ENCODE measurements at places on chromosomes 4 and X.
A peak's percentile ranks its signal among the peaks of the same experiment; 100 is the strongest.

DNA sequence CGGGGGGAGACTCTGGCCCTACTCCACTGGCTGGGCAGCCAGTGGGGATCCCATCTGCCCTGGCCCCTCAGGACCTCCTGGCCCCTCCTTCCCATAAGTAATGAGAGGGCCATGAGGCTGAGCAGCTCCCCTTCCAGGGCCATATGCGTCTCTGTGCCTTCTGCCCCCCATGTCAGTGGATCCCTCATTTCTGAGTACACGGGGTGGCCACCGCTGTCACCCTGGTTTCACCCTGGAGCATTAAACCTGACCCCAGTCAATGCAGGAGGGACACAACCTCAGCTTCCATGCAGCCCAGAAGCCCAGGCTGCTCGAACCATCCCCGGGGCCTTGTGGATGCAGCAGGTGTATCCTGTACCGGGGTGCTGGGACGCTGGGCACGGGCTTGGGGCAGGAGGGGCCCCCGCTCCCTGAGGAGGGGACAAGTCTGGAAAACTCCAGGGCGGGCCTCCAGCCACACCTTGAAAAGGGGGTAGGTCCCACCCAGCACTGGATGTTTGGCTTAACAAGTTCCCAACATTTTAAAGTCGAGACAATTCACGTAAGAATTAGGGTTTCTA lies 24.2 kb downstream of the ATP5ME start:
- DNase-seq = no peak

GRCh38 chr4:92733231-92733630 lies 429.5 kb downstream of the GRID2 start:
- no peak for DNase-seq

GRCh38 chrX:70979136-70979762 lies 48.4 kb upstream of the SLC7A3 start:
- no peak for DNase-seq

DNA sequence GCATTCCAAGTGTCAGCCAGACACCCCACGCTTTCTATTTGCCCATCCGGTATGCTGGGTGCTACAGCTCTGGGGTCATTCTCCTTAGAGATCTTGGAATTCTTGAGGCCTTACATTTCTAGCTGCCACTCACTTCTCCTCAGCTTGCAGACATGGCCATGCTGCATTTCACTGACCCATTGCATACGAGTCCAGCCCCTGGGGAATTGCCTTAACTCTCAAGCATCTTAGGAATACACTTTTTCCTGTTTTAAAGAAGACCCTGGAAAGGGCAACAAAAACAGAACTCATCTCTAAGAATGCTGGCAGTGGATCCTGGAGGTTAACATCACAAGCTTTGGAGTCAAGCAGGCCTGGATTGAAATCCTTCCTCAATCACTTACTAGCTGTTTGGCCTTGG lies 122.0 kb upstream of the LNX1 start:
- DNase-seq = no peak

DNA sequence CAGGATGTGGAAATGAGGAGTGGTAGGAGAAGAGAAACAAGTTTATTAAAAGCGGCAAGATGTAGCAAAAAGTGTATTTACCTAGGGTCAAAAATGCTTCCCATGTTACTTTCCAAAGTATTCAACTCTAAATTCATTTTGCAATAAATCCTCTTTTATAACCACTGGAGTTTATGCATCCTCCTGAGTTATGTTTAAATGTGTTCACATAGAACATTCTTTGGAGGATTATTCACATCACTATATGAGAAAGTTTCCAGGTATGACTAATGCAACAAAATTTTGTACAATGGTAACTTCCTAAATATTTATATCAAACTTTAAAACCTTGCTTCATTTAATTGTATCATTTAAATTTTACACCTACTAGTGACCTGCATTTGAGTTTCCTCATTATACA lies 870.6 kb upstream of the SLIT2 start:
- DNase-seq = no peak

DNA sequence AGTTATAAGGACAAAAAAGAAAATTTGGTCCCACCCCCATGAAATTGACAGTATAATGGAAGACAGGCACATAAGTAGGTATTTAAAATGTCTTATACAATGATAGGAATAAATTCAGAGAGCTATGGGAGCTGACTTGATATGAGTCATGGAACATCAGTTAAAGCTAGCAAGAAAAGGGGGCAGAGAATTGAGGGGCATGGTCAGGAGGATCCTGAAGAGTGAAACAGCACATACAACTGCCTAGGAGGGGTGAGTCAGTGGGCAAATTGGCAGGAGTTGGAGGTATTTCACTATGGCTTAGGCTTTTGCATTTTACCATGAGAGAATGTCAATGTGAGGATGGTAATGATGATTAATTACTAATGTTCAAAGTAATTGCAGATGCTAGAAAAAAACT lies 95.4 kb upstream of the BANK1 start:
- no peak for DNase-seq

GRCh38 chr4:152643153-152644035 lies 36.4 kb downstream of the TMEM154 start:
- no peak for DNase-seq

- no peak for DNase-seq
These were observed 55.9 kb upstream of the MTM1 start for GRCh38 chrX:150512461-150512901.

- no peak for DNase-seq
These were observed 756.5 kb upstream of the AGA start for GRCh38 chr4:178198691-178199090.

- DNase-seq = no peak
These were observed 2.9 kb downstream of the TBCK start for GRCh38 chr4:106312997-106313522.

DNA sequence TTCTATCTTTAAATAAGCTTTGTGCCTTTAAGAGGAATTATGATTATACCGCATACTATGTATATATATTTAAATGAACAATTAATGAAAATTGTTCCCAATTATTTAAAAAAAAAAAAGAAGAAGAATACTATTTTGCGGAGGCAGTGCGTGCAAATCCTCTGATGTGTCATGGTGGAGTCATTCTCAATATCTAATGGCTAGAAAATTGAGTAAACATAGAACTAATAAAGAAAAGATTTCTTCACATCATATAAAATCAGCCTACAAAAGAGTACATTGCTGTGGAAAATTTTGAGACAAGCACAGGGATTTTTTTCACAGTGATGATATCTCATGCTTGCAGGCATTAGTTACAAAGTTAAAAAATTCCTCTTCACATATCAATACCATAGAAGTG lies 2.6 kb upstream of the EREG start:
- no peak for DNase-seq

GRCh38 chrX:46792810-46793188 lies 33.9 kb upstream of the SLC9A7 start:
- DNase-seq = no peak

DNA sequence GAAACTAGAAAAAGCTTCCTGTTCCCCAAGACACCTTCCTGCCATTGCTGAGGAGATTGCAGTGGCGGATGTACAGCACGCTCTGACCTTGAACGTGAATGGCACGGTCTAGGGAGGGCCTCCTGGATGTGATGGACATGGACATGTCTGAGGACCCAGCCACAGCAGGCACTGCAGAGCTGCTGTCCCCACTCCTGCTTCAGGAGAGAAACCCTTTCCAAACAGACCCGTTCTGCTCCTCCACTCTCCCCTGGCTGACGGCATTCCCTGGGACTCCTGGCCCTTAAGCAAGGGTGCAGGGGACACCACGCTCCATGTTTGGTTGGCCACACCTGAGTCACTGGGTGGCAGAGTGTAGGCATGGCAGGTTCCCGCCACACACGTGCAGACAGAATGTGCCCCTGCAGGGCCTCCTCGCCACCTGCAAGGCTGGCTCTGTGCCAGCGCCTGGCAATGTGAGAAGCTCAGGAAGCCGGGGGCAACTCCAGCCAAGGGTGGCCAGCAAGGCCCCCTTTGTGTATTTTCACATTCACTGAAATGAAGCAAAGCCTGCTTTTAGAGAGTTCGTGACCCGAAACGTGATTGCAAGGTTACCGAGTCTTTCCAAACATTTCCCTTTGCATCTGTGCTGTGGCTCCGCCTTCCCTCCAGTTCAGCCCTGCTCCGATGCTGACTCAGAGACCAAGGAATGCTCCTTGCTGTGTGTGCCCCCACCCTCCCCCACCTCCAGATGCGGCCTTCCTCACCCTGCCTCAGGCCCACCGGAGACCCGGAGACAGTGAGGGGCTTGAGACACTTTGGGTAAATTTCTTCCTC lies 46.1 kb downstream of the HTRA3 start:
- DNase-seq = peak; percentile 75

DNA sequence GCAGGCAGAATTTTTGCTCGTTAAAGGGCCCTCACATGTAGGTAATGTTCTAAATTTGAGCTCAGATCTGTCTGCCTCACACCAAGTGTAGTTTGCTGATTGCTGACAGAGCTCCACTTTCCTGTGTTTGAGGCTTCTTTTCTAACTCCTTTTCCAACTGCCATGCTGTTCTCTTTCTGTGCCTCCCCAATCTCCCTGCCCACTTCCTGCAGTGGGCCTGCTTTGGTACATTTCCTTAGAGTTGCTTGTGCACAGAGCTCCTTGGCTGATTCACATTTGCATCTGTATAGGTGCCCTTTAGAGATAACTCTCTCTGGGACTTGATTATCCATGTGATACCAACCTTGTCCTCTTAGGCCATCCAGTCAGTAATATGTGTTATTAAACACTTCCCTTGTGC lies 4.5 kb downstream of the MED28 start:
- DNase-seq = no peak

DNA sequence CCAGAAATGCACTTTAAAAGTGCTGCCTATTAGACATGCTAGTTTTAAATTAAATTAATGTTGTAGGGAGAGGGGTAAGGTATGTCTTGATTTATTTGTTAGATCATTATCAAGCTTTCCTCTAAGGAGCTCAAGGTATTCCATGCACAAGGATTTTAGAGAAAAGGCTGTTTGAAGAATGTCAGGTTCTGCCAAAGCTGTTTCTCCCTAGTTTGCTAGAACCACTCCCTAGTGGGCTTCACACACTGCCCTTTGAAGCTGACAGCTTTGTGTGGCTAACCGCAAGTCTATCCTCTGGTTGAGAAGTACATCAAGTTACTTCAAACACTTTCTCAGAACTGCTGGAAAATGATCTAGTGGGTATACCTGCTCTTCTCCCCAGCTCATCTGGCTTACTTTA lies 32.3 kb downstream of the RASL11B start:
- no peak for DNase-seq

- DNase-seq = no peak
These were observed 50.9 kb upstream of the TMEM164 start for GRCh38 chrX:109952050-109952449.

DNA sequence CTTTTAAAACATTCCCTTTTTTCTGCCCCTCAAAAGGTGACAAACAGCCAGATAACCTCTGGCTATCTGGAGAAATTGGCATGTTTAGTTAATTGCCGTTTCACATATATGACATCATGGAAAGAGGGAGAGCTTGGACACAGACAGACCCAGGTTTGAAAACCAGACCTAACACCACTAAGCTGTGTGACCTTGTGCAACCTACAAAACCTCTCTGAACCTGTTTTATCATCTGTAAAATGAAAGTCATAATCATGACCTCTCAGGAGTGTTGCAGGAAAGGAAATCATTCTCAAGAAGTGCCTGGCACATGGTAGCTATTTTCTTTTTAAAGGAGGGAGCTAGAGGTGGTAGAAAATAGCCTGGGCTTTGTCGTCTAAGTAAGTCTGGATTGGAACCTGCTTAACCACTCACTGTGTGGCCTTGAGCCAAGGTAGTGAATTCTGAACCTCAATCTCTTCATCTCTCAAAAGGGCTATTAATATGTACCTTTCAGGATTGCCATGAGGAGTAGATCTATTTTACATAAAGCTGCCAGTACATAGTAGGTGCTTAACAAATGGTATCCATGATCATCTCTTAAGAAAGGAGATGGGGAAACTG lies 363.5 kb downstream of the BCOR start:
- DNase-seq = no peak

- DNase-seq = no peak
These were observed 31.5 kb upstream of the STOX2 start for GRCh38 chr4:183873409-183874185.

DNA sequence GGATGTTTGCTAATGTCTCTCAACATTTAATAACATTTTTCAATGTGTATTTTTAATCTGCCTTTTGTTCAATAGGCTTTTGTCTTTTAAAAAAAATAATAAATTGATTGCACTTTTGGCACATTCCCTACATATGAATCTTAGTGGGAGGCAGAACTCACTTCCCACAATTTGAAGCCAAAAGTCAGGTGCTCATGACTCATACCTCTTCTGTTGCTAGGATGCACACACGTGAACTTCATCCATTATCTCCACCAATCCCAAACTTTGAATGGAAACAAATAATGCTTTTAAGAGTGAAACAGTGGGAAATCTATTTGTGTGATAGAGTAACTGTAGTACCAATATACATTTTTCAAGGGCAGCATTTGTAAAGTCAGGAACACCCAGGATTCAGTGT lies 260.5 kb downstream of the IQCM start:
- DNase-seq = no peak

DNA sequence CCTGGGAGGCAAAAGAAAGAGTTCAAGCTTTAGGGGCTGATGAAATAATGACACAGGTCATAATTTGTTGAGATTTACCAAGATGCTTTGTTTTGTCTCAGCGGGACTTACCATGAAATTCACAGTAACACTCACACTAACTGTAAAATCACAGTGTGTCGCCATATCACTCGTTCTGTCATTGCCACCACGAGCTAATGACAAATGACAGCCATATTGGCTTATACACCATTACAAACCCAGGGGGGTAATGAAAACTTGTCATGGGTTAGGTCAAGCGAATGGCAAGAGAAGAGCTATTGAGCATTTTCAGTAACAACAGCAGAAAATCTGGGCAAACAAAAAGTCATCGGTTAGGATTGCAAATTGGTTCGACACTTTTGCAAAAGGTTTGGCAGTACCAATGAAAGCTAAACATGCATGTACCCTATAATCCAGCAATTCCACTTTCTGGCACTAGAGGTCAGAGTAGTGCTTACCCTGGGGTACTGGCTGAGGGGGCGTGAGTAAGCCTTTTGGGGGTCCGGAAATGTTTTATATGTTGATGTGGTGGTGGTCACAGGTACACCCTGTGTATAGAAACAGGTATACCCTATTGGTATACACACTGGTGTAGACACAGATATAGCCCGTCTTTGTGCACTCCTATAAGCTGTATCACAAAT lies 83.9 kb upstream of the RAI2 start:
- DNase-seq = no peak

DNA sequence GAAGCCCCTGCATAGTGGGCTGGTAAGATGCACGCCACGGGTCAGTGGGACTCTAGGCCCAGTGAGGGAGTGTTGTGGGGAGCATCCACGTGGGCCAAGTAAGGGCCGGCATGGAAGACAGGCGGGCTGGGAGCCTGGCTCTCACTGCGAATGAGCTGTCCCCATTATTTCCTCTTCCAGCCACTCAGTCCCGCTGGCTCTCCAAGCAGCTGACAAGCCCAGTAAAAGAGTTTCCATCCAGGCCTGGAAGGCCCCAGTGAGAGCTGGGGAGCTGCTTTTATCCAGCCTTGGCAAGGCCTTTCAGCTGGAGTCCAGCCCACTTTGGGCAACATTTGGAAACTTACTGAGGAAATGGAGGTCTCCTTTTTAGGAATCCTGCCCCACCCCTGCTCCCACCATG lies 24.9 kb downstream of the APLN start:
- DNase-seq = no peak

- no peak for DNase-seq
These were observed 28.3 kb upstream of the DRP2 start for GRCh38 chrX:101191217-101191750.

- DNase-seq = peak; percentile 74
These were observed 159.1 kb downstream of the NSUN7 start for GRCh38 chr4:40908702-40909362.
